ENCODE measurements at places on chromosomes 1 and 21. TPM values are rescaled to one million over a fixed set of nuclear protein-coding genes. Genes with fewer than 3 reads are reported as not detected.

RASSF5 gene
- total RNA-seq = 1.4 TPM

SLC30A10 gene
- not detected for total RNA-seq

MAEL gene
- total RNA-seq = not detected

SPRR4 gene
- not detected for total RNA-seq

DNA sequence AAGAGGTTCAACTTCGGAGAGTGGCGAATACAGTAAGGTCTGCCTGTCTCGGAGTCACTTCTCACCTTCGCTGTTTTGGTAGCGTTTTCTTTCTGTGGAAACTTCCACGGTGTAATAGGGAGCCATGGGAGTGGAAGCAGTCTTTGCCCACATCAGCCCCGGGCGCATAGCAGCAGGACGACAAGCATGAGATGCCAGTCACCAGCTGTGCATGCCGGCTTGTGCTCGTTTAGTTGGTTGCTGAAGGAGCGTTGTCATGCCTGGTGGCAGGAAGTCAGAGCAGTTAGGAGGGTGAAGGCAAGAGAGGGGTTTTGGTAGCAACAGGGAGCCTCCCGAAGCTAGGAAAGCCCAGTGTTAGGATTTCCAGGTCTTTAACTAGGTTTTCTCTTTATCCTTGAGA is 58.8 kb downstream of the MRPS6 start:
- DNase-seq = no peak
- H3K27ac ChIP-seq = no peak overlapping the region
- H3K27me3 ChIP-seq = no peaks in the 10 kb centered on the region
- no peak overlapping the region for H3K4me3 ChIP-seq

DNA sequence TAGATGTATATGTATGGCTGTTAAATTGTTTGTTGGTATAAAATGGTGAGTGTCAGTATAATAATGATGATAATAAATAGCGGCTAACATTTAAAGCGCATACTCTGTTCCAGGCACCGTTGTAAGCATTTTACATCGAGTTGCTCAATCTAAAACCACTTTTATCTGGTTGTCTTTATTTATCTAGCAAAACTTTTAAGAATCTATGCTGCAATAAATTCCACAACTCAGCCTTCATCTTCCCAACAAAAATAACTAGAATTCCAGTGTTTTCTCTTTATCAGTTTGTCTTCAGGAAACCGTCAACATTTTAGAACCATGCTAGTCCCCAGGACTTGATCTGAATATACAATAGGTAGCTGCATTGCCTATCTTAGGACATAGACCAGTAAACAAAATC is 19.3 kb upstream of the SLC16A1 start:
- H3K36me3 ChIP-seq = peaks cover 5% of the 10 kb centered on the region
- no peaks in the 10 kb centered on the region for H3K27me3 ChIP-seq
- DNase-seq = no peak

All from HFFc6 (cell line).